ENCODE measurements at places on chromosomes 7 and 10.
A peak's percentile ranks its signal among the peaks of the same experiment; 100 is the strongest.

- no peak for DNase-seq
Observed at GRCh38 chr7:71535616-71536015, 403.7 kb downstream of the GALNT17 start.

GRCh38 chr7:103594186-103594585 is 148.2 kb upstream of the SLC26A5 start:
- no peak for DNase-seq

DNA sequence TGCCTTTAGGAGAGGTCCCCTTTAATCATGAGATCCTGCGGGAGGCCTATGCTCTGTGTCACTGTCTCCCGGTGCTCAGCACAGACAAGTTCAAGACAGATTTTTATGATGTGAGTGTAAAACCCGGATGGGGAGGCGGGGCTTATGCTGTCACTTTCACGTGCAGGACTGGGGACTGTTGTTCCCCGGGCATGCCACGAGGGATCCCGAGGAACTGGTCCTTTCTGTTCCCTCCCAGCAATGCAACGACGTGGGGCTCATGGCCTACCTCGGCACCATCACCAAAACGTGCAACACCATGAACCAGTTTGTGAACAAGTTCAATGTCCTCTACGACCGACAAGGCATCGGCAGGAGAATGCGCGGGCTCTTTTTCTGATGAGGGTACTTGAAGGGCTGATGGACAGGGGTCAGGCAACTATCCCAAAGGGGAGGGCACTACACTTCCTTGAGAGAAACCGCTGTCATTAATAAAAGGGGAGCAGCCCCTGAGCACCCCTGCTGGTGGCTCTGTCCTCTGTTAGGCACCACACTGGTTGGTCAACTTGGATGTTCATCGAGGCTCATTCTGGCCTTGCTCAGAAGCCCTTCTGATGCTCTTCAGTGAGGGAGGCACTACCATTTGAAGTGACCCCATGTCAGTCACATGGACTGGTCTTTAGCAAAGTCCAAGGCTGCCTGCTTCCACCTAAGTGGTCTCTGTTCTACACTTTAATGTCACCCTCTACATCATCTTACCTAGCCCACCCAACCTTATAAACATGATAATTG is 2.8 kb downstream of the COPS6 start:
- DNase-seq, result peak; percentile 23

- DNase-seq, result no peak
Observed at GRCh38 chr10:113626809-113627355, 37.0 kb downstream of the NRAP start.

- DNase-seq, result no peak
Observed at GRCh38 chr7:71626206-71626605, 494.3 kb downstream of the GALNT17 start.

GRCh38 chr7:66114743-66115649 is at the start of gene CRCP:
Gene CRCP (plus strand): TSS chr7:66114847. CDS start chr7:66114963, 116 bp downstream.
- peak; percentile 78 for DNase-seq

DNA sequence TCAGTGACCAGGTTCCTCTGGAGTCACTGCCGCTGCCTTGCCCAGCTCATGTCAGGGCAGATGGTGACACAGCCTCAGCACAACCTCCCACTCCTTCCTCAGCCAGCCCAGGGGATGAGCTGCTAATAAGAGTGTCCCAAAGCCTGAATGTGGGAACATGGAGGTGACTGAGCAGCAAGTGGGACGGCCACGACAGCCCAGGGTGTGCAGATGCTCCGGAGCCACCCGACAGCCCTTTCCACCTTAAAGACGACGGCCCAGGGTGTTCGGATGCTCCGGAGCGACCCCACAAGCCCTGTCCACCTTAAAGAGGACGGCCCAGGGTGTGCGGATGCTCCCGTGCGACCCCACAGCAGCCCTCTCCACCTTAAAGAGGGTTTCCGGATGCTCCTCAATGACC is 89.2 kb downstream of the DIP2C start:
- DNase-seq, result no peak

DNA sequence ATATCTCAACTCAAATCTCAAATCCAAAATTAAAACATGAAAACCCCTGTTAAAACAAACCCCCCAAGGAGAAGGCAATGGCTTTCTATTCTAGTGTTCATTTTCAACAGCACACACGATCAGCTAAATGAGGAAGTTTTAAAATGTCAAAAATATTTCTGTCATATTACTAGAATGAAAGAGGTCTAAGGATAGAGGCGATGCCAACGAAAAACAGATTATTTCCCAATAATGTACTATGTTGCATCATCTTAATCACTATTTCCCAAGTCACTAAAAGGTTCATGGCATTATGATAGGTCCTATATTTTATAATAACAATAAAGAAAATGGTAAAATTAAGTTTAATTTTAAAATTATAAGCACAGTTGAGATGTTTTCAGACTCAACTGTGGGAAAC is 10.1 kb downstream of the CNOT4 start:
- no peak for DNase-seq

GRCh38 chr10:32121648-32122047 is 65.4 kb upstream of the KIF5B start:
- DNase-seq, result no peak

DNA sequence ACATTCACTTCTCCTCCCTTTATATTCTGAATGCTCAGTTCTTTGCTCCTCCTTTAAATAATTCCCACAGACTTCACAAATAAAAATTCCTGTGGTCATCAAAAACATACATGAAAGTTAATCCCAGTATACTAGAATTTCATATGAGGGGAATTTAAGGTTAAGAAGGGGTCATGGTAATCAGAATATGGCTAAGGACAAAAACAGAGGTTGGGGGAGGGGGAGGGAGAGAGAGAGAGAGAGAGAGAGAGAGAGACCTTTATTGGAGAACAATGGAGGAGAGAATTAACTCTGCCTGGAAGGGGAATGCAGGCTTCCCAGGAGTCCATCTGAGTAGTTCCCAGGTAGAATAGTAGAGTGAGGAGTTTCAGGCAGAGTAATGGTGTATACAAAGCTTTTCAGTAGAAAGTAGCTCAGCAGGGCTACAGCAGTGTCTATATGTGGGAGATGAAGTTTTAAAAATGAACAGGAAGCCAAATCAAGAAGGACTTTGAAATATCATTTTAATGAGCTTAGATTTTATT is 5.2 kb upstream of the CUBN start:
- DNase-seq, result no peak

All from activated T-cell treated with anti-CD3 and anti-CD28 coated beads for 48 hours (primary cell).